Fibroblast of the aortic adventitia (primary cell): ENCODE measurements at places on chromosomes 5 and 9.

- peak; percentile 65 for DNase-seq
These were observed 239.9 kb upstream of the PAPPA start for GRCh38 chr9:115913696-115914095.

GRCh38 chr5:14767053-14767452, 102.5 kb downstream of the OTULIN start:
- no peak for DNase-seq

DNA sequence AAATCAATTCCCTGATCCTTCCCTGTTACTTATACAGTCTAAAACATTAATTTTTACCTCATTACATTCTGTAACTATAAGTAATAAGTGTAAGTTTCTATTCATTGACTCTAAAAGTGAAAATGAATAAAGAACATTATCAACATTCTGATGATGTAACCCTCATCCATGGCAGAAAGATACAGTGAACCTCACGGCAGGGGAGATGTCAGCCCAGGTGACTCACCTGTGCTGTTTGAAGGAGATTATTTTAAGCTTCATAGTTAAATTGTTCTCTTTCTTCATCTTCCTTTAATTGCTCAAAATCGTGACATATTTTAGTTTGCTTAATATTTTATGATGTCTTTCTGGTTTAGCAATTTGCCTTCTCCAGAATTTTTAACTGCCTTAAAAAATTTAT, 268.1 kb downstream of the FSTL4 start:
- DNase-seq: no peak

DNA sequence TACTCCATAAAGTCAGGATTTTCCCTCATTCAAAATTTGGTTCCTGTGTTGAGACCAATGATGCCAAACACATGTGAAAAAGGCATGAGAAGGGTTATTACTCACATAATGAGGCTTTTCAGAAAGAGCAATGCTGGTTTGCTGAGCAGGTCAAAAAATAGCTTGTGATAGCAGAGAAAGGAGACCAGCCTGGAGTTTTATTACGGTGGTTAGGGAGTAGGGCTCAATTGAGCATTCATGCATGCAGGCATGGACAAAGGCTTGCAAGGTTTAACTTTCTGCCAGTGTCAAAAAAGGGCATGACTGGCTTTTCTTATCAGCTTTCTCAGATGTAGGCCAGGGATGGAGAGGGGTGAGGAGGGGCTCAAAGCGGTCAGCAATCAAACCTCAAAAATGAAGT, 628.3 kb downstream of the DNAH5 start:
- DNase-seq: no peak

- peak; percentile 93 for DNase-seq
These were observed 39.1 kb downstream of the SH3RF2 start for GRCh38 chr5:145975361-145976066.

GRCh38 chr9:117783828-117784227, 79.6 kb downstream of the TLR4 start:
- DNase-seq: no peak

- DNase-seq: peak; percentile 70
These were observed 7.8 kb upstream of the CLTB start for GRCh38 chr5:176424181-176424580.

- DNase-seq: no peak
These were observed 31.2 kb upstream of the OTP start for GRCh38 chr5:77669677-77670076.

DNA sequence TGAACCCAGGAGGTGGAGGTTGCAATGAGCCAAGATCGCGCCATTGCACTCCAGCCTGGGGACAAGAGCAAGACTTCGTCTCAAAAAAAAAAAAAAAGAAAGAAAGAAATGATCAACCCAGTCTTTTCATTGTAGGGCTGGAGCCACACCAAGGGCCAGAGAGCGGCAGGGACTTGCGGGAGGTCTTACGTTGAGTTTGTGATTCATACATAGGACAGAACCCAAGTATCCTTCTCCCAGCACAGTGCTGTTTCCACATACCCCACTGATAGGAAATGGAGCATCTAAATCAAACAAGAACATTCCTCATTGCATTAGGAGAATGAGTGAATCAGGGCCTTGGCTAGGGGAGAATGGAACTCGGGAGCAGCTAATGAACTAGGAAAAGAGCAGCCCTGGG, 3.5 kb upstream of the TNIP1 start:
- DNase-seq: no peak

- DNase-seq: no peak
These were observed 376.8 kb downstream of the PIK3R1 start for GRCh38 chr5:68592351-68592750.

DNA sequence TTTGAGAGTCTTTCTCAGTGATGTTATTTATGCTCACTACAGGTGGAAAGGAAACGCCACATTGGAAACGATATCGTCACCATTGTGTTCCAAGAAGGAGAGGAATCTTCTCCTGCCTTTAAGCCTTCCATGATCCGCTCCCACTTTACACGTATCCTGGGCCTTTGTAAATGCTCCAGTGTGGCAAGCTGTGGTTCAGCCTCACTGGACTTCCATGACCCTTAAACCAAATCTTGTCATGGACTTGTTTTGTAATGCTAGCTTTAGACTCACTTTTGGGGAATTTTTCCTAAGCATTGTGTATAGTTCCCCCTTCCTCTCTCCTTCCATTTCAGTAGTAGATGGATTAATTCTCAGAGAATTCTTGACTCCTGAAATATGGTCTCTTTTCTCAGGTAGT, 60.9 kb upstream of the SLC2A8 start:
- DNase-seq: peak; percentile 23

GRCh38 chr9:133305731-133306130, 30.3 kb downstream of the SURF6 start:
- DNase-seq: no peak

- no peak for DNase-seq
These were observed 29.4 kb downstream of the DYNC2I2 start for GRCh38 chr9:128627127-128627715.

DNA sequence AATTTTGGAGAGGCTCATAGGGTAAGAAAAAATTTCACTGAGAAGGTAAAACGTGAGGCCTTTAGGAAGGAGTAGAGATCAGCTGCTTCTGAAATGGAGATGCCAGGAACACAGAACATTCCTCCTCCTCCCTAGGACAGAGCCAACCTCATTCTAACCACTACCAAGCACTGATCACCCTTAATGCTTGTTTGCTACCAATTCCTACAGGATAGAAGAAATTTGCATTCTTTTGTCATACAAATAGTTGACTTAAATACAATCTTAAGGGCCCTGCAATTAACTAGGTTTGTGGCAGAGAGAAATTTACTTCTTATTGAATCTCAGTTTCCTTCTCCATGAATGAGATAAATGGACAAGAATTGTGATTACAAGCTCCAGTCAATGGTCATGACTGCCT, 780.2 kb upstream of the WWC1 start:
- DNase-seq: no peak

- DNase-seq: no peak
These were observed 948 bp upstream of the FAM53C start for GRCh38 chr5:138336952-138337684.

DNA sequence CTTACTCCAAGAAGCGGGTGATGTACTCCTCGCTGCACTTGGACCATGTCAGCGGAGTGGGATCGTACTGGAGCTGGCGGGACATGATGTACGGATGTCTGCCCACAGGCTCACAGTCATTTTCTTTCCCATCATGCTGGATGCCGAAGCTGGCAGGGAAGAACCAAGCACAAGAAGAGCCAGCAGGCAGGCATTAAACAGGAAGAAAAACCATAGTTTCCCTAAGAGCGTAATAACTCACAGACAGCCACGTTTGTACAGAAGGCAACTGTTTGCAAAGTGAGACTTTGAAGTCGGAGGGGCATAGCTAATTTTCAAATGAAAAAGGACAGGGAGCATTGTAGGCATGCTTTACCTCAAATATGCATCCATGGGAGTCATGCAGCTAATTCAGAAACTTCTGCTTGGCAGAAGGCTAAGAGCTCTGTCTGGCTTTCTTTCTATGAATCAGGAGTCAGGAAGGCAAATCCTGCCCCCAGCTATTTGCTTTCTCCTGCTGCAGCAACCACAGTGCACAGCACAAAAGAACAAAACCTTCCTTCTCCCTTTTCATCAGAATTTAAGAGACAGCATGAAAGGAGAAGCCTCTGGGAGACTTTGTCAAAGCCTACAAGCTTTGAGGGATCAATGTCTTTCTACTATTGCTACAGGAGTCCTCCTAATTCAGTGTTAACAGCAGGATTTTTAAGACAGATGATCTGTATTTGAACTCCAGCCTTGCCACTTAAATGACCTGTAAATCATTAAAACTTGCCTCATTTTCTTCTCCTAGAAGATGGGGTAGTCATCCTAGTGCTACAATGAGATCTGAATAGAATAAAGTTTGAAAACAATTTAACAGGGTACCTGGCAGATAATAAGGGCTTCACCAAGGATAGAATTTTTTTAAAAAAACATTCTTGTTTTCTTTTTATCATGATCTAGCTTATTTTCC, 209.1 kb downstream of the TARS1 start:
- peak; percentile 78 for DNase-seq

DNA sequence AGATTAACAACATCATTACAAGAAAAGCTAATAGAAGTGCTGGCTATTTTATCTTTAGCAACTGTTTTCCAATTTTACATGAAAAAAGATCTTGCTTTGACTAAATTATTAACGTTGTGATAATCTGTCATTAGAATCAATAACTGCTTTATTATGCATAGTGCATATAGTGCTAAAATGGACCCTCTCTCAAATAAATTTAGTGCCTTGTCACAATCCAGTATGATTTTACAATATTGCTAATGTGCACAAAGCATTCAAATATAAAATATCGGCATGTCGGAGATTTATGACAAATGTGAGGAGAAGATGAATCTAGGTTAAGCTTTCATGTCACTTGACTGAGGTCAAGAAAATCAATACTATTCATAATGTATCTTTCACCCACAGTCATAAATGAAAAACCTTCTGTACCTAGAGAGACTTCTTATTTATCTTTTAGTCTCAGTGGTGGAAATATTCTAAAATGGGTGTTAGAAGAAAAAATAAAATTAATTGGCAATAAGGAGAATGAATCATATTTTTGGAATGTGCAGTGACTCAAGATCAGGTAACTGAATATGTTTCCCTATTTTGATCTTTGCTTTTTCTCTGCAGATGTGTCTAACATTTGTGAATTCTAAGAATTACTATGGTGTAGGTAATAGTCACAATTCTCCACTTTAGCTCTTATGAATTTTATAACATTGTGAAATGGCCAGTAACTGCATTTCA, 672.9 kb upstream of the GRAMD2B start:
- DNase-seq: no peak

DNA sequence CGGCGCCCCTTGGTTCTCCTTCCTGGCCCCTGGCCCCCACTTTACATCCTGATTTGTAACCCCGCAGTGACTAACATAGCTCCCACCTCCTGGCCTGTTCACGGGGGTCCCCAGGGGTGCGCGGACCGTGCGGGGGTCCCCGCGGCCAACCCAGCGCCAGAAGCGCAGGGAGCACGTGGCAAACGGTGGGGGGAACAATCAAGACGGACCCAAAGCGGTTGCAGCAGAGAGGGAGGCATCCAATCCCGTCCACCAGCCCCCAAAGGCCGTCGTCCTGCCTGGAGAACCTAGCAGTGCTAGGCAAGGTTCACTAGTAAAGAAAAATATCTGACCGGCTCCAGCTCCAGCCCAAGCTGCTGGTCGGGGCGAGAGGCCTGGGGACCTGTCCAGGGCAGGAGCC, 201.5 kb downstream of the AUH start:
- no peak for DNase-seq

DNA sequence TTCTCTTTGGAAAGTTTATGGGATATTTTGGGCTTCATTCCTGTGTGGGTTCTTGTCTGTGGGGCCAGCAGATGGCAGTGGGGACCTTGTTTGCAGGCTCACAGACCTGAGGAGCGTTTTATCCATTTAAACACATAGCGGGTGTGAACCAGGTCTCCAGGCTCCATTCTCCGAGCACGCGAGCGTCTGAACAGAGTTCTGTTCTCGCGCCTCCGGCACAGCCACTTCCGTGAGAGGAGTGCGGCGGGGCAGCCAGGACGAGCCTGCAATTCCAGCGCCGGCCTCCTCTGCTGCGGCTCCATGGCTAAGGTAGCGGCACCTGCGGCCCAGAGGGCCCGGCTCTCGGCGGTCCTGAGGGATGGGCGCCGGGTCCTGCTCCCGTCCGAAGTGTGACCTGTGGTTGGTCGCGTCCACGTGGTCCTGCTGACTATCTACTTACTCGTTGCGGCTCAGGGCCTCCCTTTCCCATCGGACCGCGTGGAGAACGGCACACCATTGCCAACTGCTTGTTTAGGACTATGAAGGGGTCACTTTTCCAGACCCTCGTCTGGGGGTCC, 7.3 kb downstream of the NRARP start:
- DNase-seq: peak; percentile 45

DNA sequence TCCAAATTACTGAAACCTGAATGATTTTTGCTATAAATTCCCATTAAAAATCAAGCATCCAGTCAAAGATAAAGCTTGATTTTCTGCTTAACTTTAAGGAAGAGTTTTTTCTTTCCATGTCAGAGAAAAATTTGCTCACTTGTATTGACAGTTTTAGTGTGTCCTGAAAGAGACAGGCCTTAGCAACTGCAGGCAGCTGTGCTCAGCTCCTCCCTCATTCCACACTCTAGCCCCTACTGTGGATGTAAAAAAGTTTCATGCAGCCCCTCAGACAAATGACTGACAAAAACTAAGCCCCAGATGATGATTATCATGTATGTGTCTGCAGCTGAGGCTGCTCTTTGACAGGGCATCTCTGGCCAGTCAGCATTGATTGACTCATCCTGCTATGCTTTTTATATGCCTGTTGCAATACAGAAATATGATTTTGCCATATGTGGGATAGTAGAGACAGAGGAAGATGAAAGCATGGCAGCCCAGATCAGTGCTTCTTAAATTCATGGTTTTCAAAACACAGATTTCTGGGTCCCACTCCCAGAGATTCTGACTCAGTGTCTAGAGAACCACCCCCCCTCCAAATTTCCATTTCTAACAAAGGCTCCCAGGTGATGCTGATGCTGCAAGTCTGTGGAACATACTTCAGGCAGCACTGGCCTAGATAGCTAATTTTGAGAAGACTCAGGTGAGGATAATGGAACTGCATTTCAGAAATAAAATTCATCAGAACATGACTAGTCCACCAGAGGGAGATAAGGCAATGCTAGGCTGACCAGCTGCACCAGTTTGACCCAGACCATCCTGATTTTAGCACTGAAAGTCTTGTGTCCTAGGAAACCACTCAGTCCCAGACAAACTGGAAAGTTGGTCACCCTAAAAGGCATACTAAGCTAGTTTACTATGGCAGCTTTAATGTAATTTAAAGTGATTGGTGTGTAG, 298.7 kb upstream of the KCNN2 start:
- DNase-seq: no peak

DNA sequence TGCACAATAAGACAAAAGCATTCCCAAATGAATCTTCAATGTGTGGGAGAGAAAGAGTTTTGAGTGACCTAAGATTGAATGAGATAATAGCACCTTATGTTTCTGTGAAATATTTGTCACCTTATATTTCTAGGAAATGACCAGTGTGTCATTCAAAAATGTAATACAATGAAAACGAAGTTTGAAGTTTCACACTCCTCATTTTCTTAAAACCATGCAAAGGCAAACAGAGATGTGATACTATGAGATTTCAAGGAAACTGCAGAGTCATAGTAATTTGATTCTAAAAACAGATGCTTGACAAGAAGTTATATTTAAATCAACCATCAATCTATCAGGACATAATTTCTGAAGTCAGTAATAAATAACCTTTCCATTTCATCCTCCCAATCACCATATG, 13.6 kb upstream of the ABCA1 start:
- no peak for DNase-seq

- DNase-seq: no peak
These were observed 54.6 kb upstream of the SYNPO start for GRCh38 chr5:150585781-150586341.
